Naive thymus-derived CD4-positive, alpha-beta T cell (primary cell): ENCODE measurements at places on chromosomes 16 and 17. TPM values are rescaled to one million over a fixed set of nuclear protein-coding genes. Genes with fewer than 3 reads are reported as not detected.

DNA sequence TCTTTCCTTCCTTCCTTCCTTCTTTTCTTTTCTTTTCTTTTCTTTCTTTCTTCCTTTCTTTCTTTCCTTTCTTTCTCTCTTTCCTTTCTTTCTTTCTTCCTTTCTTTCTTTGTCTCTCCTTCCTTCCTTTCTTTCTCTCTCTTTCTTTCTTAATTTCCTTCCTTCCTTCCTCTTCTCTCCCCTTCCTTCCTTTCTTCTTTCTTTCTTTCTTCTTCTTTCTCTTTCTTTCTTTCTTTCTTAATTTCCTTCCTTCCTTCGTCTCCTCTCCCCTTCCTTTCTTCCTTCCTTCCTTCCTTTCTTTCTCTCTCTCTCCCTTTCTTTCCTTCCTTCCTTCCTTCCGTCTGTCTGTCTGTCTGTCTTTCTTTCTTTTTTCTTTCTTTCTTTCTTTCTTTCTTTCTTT is 1446.5 kb upstream of the GOT2 start:
- H3K4me1 ChIP-seq = no peaks in the 10 kb centered on the region
- H3K27ac ChIP-seq = no peak overlapping the region
- H3K27me3 ChIP-seq = no peaks in the 10 kb centered on the region
- no peaks in the 10 kb centered on the region for H3K36me3 ChIP-seq
- no peak for DNase-seq

- no peak for DNase-seq
- no peaks in the 10 kb centered on the region for H3K27me3 ChIP-seq
- H3K36me3 ChIP-seq = no peaks in the 10 kb centered on the region
- no peak overlapping the region for H3K27ac ChIP-seq
Measured at GRCh38 chr16:12453832-12454231, 349.9 kb downstream of the CPPED1 start.

DNA sequence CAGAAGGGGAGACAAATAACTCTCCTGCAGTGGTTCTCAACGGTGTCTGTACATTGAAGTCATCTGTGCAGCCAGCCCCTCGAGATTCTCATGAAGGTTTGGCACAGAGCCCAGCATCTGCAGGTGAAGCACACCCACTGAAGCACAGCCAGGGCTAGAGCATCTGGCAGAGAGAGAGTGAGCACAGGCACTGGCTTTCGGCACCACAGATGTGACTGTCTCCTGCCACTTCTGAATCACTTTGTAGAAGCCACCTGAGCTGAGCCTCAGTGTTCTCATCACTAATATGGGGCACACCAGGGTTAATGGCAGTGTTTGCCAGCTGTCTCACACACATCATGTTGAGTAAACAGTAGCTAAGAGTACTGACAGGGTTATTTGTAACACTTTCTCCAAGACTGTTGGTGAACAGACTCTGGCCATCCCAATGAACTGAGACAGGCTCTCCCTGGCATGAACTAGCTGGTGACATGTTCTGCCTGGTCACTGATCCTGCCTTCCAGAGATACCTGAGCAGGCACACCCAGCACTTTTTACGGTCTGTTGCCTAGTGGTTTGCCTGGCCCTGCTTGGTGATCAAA is 10.9 kb downstream of the HSPB9 start:
- H3K36me3 ChIP-seq = peaks cover 49% of the 10 kb centered on the region
- peaks cover 22% of the 10 kb centered on the region for H3K4me1 ChIP-seq
- H3K4me3 ChIP-seq = no peak overlapping the region

GRCh38 chr17:65495122-65496055 is 66.1 kb downstream of the AXIN2 start:
- H3K4me1 ChIP-seq = peaks cover 4% of the 10 kb centered on the region
- H3K27ac ChIP-seq = no peak overlapping the region
- peak; percentile 37 for DNase-seq
- peak overlapping the region; percentile 29 for H3K4me3 ChIP-seq
- H3K36me3 ChIP-seq = no peaks in the 10 kb centered on the region

Gene P2RX1
- not detected for polyA plus RNA-seq

Gene SLC5A10
- polyA plus RNA-seq = 0.15 TPM

Gene HP
- polyA plus RNA-seq = 0.26 TPM

Gene SEPTIN12
- not detected for polyA plus RNA-seq

Gene LRRC75A
- 2.6 TPM for polyA plus RNA-seq
